ENCODE measurements at places on chromosomes 5 and 9.

DNA sequence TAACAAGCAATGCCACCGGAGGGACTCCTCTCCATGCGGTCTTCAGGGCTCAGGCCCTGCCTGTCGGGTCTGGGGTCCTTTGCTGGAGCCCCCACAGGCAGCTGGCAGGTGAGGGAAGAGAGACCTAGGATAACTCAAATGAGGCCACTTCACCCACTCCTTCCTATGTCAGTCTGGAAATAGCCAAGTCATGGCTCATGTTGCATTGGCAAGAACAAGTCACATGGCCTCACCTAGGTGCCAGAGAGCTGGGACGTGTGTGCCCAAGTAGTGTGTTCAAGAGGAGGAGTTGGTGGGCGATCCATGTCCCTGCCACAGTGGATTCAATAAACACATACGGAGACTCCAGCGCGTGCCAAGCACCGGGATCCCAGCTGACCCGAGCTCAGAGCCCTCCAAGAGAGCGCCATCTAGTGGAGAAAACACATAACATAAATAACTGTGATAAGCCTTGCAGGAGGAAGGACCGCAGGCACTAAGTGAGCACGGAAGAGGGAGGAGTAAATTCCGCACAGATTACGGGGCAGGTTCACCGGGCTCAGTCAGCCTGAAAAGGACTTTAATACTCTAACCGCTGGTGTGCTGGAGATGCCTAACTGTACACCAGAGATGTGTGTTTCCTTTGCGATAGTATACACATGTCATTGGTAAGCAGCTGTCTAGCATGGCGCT is 580.8 kb downstream of the CCDC171 start:
- no peak for DNase-seq

DNA sequence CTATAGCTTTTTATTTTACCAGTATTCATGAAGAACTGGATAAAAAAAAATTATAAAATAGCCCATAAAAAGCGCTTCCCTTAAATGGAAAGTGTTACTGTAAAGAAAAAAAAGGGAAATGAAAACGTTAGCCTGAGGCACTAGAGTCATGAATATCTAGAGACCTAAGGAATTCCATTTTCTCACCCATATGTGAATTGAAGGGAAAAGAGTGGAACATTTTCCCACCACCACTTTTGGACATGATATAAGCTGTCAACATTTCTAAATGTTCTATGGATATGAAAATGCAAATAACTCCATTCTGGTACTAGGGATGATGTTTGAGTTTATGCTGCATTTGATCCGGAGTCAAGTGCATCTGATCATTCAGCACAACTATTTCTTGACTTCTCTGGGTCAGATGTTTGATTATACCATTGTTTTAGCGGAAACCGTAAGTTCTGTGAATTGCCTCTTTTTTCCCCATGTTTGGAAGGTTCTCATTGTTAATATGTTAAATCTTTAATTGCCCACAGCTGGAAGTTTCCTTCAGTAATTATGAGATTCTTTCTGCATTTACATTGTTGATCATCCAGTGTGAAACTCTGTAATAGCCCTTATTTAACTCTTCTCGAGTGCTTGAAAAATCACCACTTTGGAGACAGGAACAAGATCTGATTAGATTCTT is 467.4 kb upstream of the SEMA6A start:
- DNase-seq, result no peak

- DNase-seq, result no peak
These were observed 26.4 kb upstream of the TOMM5 start for GRCh38 chr9:37618817-37619216.

DNA sequence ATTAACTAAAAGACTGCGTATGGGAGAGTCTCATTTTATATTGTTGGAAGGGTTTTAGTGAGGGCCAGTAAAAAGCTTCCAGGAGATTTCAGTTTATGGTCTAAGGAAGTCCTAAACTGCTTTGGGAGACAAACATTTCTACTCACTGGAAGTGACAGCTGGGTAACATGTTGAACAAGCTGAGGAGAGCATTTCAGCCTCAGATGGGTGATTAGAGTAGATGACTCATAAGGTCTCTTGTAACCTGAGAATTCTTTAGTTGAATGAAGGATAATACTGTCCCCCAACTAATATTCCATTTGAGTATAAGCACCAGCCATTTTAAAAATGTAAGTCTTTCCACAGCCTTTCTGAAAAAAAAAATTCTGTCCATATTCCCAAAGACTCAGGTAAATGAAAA is 218.0 kb upstream of the C9orf72 start:
- no peak for DNase-seq

DNA sequence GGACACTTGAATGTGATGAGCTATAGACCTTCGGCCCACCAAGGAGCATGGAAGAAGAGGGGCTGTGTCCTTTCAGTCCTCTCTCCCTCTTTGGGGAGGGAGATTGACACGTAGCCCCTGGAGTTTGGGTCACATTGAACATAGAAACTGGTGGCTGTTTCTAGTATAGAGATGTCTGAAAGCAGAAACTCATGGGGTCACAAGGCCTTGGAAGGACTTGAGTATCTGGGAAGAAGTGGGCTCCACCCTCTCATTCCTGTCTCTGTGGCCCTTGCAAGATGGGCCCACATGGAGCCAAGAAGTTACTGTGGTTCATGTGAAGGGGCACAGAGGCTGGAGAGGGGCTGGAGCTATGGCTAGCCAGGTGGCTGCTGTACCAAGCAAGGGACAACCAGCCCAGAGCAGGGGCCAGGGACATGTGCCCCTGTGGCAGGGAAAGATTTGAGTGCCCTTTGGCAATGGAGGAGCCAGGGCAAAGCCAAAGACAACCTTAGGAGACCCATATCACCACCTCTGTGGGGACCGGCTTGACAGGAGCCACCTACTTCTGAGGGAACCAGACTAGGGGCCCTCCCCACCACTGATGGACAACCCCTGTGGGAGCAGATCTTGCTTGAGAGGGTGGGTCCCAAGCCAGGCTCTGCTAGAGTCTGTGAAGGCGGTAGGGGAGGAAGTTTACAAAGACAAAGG is 12.8 kb upstream of the ANGPTL2 start:
- no peak for DNase-seq

DNA sequence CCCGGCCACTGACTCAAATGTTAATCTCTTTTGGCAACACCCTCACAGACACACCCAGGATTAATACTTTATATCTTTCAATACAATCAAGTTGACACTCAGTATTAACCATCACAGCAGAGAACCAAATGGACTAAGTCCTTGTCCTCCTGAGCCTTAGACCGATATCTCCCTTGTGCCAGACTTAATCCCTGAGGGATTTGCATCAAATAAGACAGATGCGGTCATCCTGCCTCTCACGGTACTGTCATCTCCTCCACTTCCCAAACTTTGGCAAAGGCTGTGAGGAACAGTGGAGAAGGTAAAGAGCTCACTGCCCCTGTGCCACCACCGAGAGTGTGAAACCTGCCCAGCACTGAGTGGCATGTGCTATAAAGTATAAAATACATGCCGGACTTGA is 6.5 kb upstream of the PRRC2B start:
- DNase-seq, result no peak

DNA sequence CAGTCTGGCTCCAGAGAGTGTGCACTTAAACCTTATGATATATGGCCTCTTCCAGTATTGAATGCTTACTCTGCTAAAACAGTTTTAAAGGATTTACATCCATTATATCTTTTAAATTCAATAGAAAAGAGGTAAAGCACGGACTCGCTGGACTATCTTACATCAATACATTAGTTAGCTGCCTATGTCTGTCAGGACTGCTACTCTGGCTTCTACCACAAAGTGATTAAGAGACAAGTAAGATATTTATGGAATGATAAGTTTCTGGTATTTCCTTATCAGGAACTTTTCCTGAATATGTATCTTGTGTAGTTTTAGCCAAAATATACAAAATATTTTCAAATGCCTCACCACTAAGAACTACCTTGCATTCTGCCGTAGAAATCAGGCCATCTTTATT is 295.1 kb downstream of the ISL1 start:
- DNase-seq, result no peak

DNA sequence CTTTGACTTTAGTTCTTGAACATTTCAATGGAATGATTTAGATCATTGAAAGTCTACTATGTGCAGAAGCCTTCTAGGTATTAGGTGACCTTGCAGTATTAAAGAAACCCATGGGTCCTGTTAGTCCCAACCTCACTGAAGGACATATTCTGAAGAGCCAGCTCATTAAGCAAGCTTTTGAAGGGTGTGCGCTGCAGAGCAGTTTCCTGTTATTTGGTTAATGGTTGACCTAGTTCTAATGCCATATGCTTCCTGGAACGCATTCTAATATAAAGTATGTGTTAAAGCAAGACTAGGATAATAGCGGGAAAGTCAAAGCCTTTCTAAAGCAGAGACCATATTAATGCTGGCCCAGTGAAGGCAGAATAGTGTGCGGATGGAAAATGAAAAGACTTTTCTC is 20.1 kb downstream of the ZNF462 start:
- DNase-seq, result no peak

DNA sequence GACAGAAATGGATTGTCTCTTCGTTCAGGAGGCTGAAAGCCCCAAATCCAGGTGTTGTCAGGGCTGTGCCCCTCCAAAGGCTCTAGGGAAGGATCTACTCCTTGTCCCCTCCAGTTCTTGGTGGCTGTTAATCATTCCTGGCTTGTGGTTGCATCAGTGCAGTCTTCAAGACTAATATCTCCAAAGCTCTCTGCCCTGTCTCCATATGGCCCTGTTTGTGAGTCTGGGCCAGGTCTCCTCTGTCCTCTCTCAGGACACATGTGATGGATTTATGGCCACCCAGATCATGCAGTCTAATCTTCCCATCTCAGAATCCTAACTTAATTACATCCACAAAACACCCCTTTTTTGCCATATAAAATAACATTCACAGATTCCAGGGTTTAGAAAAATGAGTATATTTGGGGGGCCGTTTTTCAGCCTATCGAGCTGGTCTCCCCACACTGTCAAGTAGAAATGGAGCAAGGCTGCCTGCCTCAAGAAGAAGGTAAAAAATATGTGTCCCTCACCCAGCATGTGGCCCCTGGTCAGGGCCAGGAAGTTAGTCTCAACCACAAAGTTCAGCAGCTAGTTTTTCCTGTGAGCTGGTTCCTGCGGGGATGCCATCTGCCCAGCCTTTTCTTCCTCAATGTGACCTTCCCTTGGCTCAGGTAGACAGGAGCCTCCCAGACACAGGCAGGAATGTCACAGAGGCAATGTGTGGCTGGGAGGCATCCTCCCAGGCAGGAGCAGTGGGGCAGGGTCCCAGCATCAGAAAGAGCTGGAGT is 509.4 kb downstream of the IRX1 start:
- DNase-seq, result no peak

- DNase-seq, result no peak
These were observed 54.1 kb upstream of the RPS23 start for GRCh38 chr5:82332064-82332855.

GRCh38 chr9:10331157-10331556 is 281.6 kb downstream of the PTPRD start:
- DNase-seq, result no peak

- no peak for DNase-seq
These were observed 384.7 kb downstream of the ANXA1 start for GRCh38 chr9:73536403-73536802.

GRCh38 chr9:17846948-17847655 is 268.2 kb downstream of the SH3GL2 start:
- no peak for DNase-seq

DNA sequence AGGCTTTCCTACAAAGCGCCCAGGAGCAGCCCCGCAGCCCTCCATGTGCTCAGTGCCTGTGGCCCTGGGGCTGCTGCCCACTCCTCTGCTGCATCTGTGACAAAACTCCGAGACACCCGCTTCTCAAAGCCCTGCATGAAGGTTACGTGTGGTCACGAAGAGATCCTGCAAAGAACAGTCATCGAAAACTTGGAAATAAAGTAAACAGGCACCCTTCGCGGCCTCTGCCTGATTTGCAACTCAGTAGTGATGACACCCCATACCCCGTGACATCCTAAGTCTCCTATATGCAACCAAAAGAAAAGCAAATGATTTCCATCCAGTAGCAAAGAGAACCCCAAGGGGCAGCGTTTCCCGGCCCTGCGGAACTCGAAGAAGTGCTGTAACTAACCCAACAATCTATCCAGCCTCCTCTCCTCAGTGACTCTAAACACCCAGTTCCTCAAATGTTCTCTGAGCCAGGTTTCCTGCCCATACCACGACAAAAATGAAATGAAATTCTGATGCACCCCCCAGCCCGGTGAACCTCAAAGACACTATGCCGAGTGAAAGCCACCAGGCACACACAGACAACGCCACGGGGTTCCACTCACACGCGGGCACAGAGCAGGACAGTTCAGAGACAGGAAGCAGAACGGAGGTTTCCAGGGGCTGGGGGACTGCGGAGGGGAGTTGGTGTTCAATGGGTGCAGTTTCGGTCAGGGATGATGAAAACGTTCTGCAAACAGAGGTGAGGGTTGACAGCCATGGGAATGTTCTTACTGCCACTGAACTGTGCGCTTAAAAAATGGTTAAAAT is 19.0 kb downstream of the NACC2 start:
- no peak for DNase-seq

GRCh38 chr9:121813519-121814210 is 162.2 kb downstream of the DAB2IP start:
- DNase-seq, result no peak

- DNase-seq, result peak; percentile 0
These were observed 55.7 kb downstream of the TSSK1B start for GRCh38 chr5:113378959-113379541.

DNA sequence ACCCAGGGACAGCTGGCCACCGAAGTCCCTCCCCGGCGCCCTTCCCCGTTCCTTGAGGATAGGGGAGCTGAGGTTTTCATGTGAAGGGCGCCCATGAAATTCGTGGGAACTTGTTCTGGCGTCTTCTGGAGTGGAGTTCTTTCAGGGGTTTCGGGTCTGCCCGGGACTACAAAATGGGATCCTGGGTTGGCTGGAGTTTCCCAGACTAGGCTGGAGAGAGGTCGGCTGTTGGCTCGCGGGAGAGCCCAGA is 3.6 kb upstream of the RGMB start:
- no peak for DNase-seq

GRCh38 chr9:81372628-81373191 is 316.6 kb downstream of the TLE1 start:
- no peak for DNase-seq

GRCh38 chr9:99868845-99869244 is 37.6 kb upstream of the STX17 start:
- DNase-seq, result no peak

GRCh38 chr5:74798977-74799911 is 32.2 kb downstream of the NSA2 start:
- no peak for DNase-seq

DNA sequence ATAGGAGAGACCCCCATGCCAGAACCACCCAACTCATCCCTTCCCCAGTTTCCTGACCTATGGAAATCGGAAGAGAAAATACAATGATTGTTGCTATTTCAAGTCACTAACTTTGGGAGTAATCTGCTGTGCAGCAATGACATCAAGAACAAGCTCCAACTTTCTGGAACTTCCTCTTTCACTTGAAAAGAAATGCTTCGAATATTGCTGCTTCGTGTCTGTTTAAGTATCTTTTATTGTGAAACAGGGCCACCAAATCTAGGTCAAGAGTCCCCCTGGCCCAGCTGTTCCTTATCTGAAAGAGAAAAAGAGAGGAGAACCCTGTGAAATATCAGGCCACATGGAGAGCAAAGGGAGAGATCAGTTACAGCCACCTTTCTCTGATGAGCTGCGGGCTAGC is 59.4 kb upstream of the DNAH5 start:
- DNase-seq, result no peak

- peak; percentile 25 for DNase-seq
These were observed 90.1 kb upstream of the LMX1B start for GRCh38 chr9:126523611-126524111.

- no peak for DNase-seq
These were observed 52.5 kb downstream of the NR3C1 start for GRCh38 chr5:143350751-143351602.

- DNase-seq, result no peak
These were observed 133.5 kb downstream of the FAM114A2 start for GRCh38 chr5:153905219-153905618.

All from stimulated activated CD4-positive, alpha-beta T cell treated with anti-CD3 and anti-CD28 coated beads, Interleukin-12 subunit alpha, Interleukin-12 subunit beta, amount 100 ng/mL, for 24 hours (primary cell).